Astrocyte of the hippocampus (primary cell): ENCODE measurements at places on chromosomes 5 and 9.

DNA sequence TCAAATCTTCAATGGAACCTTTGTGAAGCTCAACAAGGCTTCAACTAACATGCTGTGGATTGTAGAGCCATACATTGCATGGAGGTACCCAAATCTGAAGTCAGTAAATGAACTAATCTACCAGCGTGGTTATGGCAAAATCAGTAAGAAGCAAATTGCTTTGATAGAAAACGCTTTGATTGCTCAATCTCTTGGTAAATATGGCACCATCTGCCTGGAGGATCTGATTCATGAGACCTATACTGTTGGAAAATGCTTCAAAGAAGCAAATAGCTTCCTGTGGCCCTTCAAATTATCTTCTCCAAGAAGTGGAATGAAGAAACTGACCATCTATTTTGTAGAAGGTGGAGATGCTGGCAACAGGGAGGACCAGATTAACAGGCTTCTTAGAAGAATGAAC, 54.7 kb upstream of the TTC39B start:
- no peak for DNase-seq

DNA sequence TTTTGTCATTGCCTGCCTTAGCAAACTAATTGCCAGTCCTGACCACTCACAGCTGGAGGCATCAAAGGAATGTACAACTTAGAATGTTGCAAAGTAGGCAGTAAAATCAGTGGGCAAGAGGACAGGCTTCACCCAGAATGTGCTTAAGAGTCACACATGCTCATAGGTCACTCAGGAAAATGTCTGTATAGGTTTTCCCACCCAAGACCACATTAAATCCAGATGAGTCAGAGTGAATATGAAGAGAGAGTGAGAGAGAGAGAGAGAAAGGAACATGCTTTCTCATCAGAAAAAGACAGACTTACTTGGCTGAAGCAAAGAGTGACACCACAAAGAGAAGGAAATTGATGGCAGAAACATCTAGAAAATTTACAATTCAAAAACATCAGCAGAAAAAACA, 37.9 kb downstream of the PLEKHG4B start:
- peak; percentile 88 for DNase-seq

DNA sequence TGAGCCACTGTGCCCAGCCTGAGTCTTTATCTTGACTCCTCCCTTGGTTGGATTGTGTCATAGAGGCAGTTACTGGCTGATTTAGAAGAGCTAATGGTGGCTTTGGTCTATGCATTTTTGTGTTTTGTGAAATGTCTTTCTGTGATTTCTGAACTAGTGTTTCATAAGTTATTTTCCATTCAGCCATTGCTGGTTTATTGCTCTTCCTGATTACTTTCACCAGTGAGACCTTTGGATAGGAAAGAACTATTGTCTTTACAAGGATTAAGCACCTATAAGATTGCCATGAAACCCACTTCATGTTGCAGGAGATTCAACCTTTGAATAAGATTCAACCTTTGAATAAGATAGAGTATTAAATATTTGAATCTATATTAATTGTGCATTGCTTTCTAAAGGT, 8.7 kb upstream of the HAPLN1 start:
- no peak for DNase-seq

GRCh38 chr5:38783011-38783561, 62.7 kb upstream of the OSMR start:
- peak; percentile 97 for DNase-seq

DNA sequence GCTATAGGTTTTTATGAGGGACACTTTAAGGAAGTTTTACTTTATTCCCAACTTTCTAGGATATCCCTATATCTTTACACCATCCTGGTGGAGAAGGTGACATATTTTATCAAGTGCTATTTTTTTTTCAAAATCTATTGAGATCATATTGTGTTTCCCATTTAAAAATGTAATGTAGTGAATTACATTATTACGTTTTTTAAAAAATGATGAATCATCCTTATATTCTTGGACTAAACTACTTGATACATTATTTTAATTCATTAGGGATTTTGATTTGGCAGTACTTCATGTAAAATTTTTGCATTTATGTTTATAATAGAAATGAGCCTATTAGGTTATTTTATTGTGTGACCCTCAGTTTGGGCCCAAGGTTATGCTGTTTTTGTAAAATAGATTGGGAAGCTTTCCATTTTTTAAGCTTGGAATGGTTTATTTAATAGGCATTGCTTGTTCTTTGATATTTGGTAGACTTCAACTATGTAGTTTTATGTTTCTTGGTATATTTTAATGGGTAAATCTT, 4.1 kb downstream of the TMEM38B start:
- no peak for DNase-seq

DNA sequence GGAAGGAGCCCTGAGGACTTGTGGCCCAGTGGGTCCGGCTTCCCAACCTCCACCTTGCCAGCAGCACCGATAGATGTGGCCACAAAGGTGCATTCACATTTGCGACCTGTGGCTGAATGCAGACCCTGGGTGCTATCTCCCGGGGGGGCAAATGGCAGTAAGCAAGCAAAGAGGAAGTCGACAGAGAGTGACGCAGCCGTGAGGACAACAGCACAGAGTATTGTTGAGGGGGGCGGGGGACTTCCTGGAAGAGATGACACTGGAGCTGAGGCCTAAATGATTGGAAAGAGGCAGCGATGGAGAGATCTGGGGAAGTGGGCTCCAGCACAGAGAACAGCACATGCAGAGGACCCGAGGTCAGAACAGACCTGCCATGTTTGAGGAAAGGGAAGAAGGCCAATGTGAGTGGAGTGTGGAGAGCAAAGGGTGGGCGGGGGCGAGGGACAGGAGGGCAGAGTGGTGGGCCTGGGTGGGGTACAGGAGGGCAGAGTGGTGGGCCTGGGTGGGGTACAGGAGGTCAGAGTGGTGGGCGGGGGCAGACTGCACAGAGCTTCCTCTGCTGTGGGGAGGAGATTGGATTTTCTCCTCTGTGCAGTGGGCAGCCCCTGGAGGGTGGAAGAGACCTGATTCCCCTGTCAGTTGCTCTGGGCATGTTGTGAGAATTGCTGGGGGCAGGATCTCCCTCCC, 42.6 kb downstream of the ADAMTS2 start:
- DNase-seq: no peak

- DNase-seq: peak; percentile 35
Measured at GRCh38 chr5:59186623-59187022, 603.7 kb downstream of the RAB3C start.

- DNase-seq: peak; percentile 79
Measured at GRCh38 chr9:119370816-119371215, 1.6 kb upstream of the BRINP1 start.

DNA sequence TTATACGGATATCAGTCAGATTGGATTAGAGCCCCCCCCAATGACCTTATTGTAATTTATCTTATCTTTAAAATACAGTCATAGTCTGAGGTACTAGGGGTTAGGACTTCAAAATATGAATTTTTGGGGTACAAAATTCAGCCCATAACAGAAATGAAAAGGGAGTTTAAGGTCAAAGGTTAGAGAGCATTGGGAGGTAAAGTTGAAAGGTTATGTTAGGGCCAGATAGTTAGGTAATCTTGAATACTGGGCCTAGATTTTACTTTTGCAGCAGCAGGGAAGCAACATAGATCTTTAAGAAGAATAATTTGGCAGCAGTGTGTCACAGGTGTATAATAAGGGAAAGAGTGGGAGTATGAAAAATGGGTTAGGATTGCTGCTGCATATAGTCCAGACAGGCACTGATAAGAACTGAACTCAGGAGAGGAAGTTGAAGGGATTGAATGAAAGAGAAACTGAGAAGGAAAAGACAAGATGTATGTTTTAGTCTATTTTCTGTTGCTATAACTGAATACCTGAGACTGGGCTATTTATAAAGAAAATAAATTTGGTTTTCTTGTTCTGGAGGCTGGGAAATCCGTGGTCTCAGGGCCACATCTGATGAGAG, 10.7 kb upstream of the GCNT4 start:
- no peak for DNase-seq

DNA sequence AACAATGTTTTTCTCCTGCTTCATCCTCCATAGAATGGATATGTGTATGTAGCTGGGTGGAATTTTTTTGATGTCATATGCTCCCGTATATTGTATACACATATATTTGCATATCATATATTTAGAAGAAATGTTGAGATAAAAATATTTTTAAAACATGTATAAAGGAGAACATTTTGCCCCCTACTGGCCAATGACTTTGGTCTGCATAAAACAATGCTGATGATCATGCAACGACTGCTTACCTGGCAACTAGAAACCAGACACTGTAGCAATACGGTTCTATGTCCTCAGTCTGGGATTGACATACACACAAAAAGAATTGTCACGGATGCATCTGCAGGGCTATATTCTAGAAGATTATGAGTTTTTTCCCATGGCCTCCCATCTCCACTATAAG, 503.6 kb downstream of the ELAVL2 start:
- DNase-seq: no peak

GRCh38 chr5:179224741-179225140, 120.5 kb downstream of the ADAMTS2 start:
- DNase-seq: no peak

DNA sequence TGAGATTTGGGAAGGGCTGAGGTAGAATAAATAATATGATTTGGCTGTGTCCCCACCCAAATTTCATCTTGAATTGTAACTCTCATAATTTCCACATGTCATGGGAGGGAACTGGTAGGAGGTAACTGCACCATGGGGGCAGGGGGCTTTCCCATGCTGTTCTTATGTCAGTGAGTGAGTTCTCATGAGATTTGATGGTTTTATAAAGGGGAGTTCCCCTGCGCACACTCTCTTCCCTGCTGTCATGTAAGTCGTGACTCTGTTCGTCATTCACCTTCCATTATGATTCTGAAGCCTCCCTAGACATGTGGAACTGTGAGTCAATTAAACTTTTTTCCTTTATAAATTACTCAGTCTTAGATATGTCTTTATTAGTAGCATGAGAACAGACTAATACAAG, 115.5 kb upstream of the STARD4 start:
- no peak for DNase-seq

GRCh38 chr5:127440831-127441230, 76.6 kb upstream of the PRRC1 start:
- DNase-seq: no peak

- no peak for DNase-seq
Measured at GRCh38 chr9:11749396-11749795, 943.8 kb upstream of the TYRP1 start.
